Stimulated activated CD8-positive, alpha-beta memory T cell treated with anti-CD3 and anti-CD28 coated beads, Interleukin-12 subunit alpha, Interleukin-12 subunit beta, amount 100 ng/mL, for 1 hour (primary cell): ENCODE measurements at places on chromosomes 12 and 14.
A peak's percentile ranks its signal among the peaks of the same experiment; 100 is the strongest.

GRCh38 chr14:79809849-79810612 is 401.3 kb downstream of the DIO2 start:
- no peak for DNase-seq

GRCh38 chr12:76277480-76277879 is 70.7 kb downstream of the BBS10 start:
- no peak for DNase-seq

GRCh38 chr12:79274501-79275064 is 410.0 kb downstream of the SYT1 start:
- DNase-seq = no peak

- no peak for DNase-seq
Measured at GRCh38 chr12:57719777-57720605, 18.6 kb downstream of the AGAP2 start.

DNA sequence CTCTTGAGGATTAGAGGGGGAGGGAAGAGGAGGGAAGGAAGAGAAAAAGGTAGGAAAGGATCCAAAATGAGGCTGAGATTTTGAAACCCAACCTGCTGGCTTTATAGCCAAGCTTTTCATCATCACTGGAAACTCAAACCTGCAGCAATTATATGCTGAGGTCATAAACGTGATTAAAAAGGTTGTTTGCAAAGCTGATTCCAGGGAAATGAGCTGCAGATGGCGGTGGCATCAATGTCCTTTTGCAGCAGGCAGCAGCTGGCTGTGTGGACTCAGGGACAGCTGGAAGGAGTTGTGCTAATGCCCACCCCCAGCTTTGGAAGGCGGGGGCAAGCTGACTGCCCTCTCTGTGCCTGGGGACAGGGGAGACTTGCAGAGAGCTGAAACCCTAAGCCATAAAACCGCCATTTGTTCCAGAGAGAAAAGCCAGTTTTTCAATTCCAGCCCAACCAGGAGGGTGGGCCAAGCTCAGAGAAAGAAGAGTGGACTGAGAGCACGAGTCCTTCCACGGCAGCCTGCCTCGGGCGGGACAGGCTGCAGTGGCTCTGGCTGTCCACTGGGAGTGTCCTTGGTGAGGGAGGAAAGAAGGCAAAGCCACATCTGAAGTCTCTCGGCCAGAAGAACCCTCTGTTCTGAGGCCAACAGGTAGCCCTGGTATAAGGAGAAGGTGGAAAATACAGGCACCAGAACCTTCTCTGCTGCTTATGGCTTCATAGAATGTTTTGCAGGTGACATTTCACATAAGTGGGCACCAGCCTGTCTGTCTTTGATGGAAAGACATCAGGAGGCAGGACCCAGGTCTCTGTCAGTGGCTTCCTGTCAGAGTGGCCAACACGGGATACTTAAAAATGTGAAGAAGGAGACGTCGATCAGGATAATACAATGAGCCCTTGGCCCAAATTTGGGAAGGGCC is 90.7 kb downstream of the SINHCAF start:
- DNase-seq = no peak

- no peak for DNase-seq
Measured at GRCh38 chr14:33349871-33350270, 411.2 kb downstream of the NPAS3 start.

- DNase-seq = no peak
Measured at GRCh38 chr12:111457071-111457470, 51.3 kb downstream of the SH2B3 start.

DNA sequence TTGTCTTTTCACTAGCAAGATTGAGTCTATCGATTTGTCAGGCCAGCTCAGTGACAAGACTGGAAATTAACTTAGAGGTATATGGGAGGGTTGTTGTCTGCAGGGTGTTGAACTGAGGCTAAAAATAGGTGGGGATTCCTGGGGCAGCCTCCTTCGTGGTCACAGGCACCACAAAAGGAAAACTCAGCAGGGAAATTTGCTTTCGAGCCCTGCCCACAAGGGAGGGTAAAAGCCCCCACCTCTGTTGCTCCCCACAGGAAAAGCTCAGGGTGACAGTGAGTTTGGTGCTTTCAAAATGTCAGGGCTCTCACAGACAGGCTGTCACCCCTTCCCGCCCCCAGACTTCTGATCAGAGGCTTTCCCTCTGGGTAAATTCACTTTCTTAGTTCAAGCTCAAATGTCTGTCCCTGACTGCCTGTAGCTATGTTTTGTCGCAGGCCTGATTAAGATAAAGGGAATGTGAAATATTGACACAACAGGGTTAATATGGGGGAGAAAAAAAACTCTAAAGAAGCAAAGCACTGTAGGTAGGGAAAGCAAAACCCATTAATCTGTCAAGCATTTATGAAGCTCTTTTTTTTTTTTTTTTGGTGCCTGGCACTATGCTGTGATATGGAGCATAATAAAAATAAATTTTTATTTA is 11.7 kb upstream of the NFKBIA start:
- peak; percentile 54 for DNase-seq

- no peak for DNase-seq
Measured at GRCh38 chr12:72464471-72464870, 192.3 kb downstream of the TRHDE start.

GRCh38 chr12:117882603-117883184 is 86.1 kb downstream of the KSR2 start:
- DNase-seq = no peak

DNA sequence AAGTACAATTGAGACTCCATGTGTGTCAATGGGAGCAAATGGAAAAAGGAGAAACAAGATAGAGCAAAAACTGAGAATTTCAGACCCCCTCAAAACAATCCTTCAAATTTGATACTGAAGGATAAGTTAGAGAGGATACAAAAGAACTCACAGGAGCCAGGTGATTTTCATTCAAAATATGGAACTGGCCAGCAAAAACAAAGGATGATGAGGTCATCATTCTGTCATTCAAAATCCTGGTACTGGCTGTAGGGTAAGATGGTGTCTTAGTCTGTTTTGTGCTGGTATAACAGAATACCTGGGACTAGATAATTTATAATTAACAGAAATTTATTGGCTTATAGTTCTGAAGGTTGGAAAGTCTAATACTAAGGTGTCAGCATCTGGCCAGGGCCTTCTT is 80.6 kb downstream of the LMNTD1 start:
- no peak for DNase-seq

DNA sequence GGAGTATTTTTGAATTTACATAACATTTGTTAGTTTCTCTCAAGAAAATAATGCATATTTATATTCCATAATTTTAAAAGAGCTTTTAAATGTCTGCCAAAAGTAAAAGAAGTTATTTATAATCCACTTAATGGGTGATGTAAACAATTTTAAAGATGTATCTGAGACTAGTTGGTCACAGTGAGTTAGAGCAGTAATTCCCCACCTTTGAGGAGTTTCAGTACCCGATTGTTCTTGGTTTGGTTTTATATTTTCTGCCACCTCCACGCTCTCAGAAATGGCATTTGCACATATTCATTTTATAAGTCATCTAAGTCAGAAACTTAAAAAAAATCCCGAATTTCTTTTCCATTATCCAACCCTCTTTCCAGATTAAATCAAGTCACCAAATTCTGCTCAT is 153.2 kb downstream of the SLC35F4 start:
- DNase-seq = no peak

DNA sequence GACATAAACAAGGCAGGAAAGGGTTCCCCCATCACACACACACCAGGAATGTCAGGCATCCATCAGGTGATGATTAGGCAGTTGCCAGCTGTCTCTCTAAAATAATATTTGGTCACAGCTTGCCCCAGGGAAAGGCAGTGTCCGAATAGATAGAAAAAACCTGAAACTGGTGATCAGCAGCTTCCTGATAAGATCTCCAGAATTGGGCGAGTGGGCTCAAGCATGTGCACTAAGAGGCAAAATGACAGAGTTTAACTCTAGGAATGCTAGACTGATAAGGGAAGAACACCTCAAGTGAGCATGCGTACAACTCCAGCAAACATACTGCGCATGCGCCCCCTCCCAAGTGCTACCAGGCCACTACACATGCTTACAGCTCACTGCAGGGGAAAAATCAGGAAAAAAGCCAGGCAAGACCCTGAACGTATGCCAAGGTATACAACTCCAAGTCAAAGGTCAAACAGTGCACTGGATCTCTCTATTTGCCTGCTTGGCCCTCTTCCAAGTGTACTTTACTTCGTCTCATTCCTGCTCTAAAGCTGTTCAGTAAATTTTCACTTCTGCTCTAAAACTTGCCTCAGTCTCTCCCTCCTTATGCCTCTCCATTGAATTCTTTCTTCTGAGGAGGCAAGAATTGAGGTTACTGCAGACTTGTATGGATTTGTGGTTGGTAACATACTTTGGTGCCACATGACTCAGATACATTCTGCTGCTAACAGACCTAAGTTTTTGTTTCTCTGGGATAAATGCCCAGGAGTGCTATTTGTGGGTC is 73.5 kb upstream of the VASH1 start:
- DNase-seq = no peak

- DNase-seq = no peak
Measured at GRCh38 chr14:38302966-38303365, 47.1 kb upstream of the CLEC14A start.

DNA sequence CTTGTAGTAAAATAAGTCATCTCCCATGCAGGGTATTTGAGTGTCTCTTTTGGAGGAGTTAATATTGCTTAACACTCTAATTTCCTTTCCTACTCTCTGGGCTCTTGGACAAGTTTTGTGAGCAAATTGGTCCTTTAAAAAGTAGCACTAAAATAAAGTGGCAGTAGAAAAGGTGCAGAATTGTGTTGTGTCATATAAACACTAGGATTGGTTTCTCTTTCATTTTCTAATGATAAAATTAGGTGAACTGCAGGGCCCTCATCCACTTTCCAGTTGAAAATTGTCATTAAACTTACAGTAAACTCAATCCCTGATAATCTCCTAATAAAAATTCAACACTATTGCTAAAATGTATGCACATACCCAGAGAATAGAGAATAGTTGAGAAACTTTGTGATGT is 42.6 kb upstream of the REP15 start:
- DNase-seq = no peak

DNA sequence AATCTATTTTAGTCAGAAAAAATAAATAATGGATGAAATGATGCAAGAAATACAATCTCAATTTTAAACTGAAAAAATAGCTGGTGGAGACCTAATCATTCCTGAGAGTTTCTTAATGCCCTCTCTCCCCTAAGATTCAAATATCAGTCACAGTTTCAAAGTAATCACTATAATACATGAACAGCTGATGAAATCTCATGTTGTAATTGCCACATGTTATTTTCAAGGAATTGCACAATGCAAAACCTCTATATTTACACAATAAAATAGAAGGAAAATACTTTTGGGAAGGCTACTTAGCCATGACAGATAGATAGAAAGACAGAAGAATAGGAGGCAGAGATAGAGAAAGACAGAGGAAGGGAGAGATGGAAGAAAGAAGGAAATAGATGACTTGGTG is 18.2 kb downstream of the IFNG-AS1 start:
- no peak for DNase-seq
